ENCODE measurements at places on chromosomes 4 and X. TPM values are rescaled to one million over a fixed set of nuclear protein-coding genes. Genes with fewer than 3 reads are reported as not detected.
A peak's percentile ranks its signal among the peaks of the same experiment; 100 is the strongest.

Gene SCML2
- total RNA-seq: 1.7 TPM

Gene NSUN7
- 7.1 TPM for total RNA-seq

DNA sequence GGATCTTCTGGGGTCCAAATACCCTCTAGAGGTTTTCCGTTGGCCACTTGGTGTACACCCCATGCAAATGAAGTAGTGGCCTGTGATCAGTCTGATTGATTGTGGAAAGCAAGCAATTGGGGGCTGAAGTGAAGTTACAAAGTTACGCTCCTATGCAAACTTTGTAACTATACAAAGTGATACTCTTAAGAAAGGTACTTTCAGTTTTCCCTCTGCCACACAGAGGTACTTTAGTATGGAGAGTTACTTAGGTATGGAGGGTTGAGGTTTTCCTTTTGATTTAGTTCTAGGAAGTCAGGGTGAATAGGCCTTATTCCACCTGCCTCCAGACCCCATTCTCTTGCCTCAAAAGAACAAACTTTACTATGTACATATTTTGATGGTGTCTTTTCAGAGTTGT is 28.7 kb downstream of the STAG2 start:
- H3K4me1 ChIP-seq: peaks cover 28% of the 10 kb centered on the region
- no peak for DNase-seq
- H3K27ac ChIP-seq: no peak overlapping the region

- no peak overlapping the region for H3K4me3 ChIP-seq
- H3K27me3 ChIP-seq: no peaks in the 10 kb centered on the region
- no peaks in the 10 kb centered on the region for H3K36me3 ChIP-seq
- DNase-seq: no peak
- no peak overlapping the region for H3K27ac ChIP-seq
Observed at GRCh38 chrX:69627744-69628143, 11.8 kb downstream of the EDA start.

GRCh38 chrX:11264925-11265324 is 28.3 kb upstream of the AMELX start:
- no peak overlapping the region for H3K27ac ChIP-seq
- no peaks in the 10 kb centered on the region for H3K36me3 ChIP-seq
- DNase-seq: no peak
- H3K4me1 ChIP-seq: peaks cover 12% of the 10 kb centered on the region
- H3K27me3 ChIP-seq: no peaks in the 10 kb centered on the region

Gene MAD2L1
- total RNA-seq: 2.1 TPM

- no peaks in the 10 kb centered on the region for H3K27me3 ChIP-seq
- H3K36me3 ChIP-seq: no peaks in the 10 kb centered on the region
- H3K27ac ChIP-seq: no peak overlapping the region
- DNase-seq: no peak
Observed at GRCh38 chr4:53185869-53186585, 179.8 kb downstream of the SCFD2 start.

GRCh38 chr4:101103381-101104142 is 243.8 kb downstream of the PPP3CA start:
- H3K4me1 ChIP-seq: peaks cover 28% of the 10 kb centered on the region
- no peak overlapping the region for H3K27ac ChIP-seq
- H3K27me3 ChIP-seq: no peaks in the 10 kb centered on the region
- DNase-seq: no peak
- H3K36me3 ChIP-seq: no peaks in the 10 kb centered on the region

GRCh38 chrX:2446815-2447214 is 54.0 kb downstream of the DHRSX start:
- H3K4me3 ChIP-seq: no peak overlapping the region
- peaks cover 17% of the 10 kb centered on the region for H3K4me1 ChIP-seq
- H3K27me3 ChIP-seq: no peaks in the 10 kb centered on the region
- H3K27ac ChIP-seq: no peak overlapping the region
- DNase-seq: no peak
- H3K36me3 ChIP-seq: no peaks in the 10 kb centered on the region

DNA sequence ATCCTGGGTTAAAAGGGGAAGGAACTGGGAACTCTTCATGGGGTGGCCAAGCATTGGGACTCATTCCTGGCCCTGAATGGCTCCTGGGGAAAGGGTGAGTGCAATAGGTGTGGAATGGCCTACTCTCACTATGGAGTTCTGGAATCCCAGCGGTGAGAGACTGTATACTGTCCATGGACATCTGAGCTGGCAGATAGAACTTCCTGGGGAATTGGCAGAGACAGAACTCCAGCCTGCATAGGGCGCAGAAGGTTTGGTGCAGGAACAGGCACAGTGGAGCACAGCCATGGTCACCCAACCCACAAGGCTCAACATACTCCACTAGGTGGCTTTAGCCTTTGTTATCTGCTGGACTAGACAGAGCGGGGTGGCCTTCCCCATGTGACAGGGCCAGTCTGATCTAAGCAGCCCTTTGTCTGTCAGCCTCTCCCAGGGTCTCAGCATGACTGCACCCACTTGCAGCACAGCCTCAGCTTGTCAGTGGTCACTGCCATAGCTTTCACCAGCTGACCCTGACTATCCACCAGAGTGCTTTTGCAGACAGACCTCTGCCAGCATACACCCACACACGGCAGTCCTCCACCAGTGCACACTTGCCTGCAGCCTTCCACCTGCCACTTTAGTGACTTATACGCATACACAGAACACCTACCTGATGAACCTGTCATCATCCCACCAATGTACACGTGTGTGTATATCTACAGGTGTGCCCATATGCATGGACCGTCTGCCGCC is 48.4 kb downstream of the TECRL start:
- no peak overlapping the region for H3K27ac ChIP-seq
- H3K4me1 ChIP-seq: no peaks in the 10 kb centered on the region
- no peak overlapping the region for H3K4me3 ChIP-seq
- no peaks in the 10 kb centered on the region for H3K27me3 ChIP-seq
- DNase-seq: no peak

Gene ITIH6
- total RNA-seq: under 0.01 TPM

Gene GABRG1
- not detected for total RNA-seq

Gene SPINK2
- total RNA-seq: not detected

DNA sequence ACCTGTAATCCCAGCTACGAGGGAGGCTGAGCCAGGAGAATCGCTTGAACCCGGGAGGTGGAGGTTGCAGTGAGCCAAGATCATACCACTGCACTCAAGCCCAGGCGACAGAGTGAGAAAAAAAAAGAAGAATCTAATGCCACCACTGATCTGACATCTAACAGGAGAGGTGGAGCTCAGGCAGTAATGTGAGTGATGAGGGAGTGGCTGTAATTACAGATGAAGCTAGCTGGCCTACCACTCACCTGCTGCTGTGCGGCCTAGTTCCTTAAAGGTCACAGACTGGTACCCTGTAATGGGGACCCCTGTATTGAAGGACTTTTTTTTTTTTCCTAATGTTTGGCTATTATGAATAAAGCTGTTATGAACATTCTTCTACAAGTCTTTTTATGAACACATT is 25.3 kb upstream of the GABRE start:
- H3K4me3 ChIP-seq: no peak overlapping the region
- no peak for DNase-seq
- H3K4me1 ChIP-seq: no peaks in the 10 kb centered on the region
- no peak overlapping the region for H3K27ac ChIP-seq
- no peaks in the 10 kb centered on the region for H3K27me3 ChIP-seq
- no peaks in the 10 kb centered on the region for H3K36me3 ChIP-seq

Gene TCEAL1
- 192 TPM for total RNA-seq

DNA sequence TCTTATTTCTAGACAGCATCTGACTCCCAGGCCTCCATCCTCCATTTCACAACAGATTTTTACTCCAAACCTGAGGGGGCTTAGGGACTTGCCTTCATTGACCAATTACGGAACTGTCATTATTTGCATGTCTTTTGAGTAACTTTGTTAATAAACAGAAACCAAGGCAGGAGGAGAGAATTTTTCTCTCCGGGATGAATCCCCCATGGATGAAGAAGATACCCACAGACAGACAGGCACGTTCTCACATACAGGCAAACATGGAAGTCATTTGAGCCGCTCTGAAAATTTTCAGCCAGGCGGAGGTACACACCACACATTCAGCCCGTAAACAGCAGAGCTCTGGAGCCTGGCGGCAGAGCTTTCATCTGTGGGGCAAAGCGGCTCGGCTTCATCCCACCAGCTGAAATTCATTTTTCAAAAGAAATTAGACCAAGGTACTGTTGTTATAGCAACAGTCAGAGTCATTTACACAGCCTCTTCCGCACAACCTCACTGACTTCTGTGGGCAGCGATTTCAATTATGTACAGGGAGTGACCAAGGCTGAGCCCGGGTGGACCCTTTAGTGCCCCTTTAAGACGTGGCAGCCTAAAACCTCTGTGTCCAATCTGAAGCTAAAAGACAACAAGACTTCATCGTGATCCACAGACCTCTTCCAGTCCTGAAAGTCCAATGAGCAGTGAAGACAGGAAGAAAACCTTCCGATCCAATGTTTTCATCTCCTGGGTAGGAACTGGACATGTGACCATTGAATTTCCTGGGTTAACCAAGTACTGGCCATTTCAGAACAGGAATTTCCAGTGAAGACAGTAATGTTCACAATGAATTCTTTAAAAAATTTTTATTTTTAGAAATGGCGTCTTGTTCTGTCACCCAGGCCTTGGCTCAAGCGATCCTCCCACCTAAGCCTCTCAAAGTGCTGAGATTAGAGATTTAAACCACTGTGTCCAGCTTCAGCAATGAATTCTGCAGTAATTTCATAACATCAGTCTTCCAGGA is 237.0 kb downstream of the MGST2 start:
- H3K27ac ChIP-seq: peak overlapping the region; percentile 10
- no peaks in the 10 kb centered on the region for H3K36me3 ChIP-seq
- no peaks in the 10 kb centered on the region for H3K27me3 ChIP-seq
- H3K4me3 ChIP-seq: peak overlapping the region; percentile 39
- DNase-seq: no peak
- peaks cover 32% of the 10 kb centered on the region for H3K4me1 ChIP-seq

DNA sequence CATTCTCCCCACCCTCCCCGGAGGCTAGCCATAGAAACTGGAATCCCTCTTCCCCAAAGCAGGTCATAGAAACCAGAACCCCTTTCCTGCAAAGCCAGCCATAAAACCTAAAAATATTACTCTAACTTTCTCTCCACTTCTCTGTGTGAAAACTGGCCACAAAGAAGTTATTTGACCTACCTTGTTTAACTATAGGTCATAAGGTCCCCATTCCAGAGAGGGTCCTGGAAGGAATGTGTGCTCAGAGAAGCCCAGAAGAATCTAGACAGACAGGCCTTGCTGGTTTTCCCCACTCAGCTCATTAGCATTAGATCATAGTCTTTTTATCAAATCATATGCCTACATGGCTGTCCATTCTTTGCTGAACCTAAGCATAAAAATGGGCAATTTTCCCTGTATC is 52.8 kb upstream of the TEX13A start:
- DNase-seq: no peak
- no peaks in the 10 kb centered on the region for H3K27me3 ChIP-seq
- no peak overlapping the region for H3K27ac ChIP-seq
- no peak overlapping the region for H3K4me3 ChIP-seq
- H3K36me3 ChIP-seq: no peaks in the 10 kb centered on the region
- H3K4me1 ChIP-seq: no peaks in the 10 kb centered on the region

- no peaks in the 10 kb centered on the region for H3K27me3 ChIP-seq
- no peak overlapping the region for H3K4me3 ChIP-seq
- no peak overlapping the region for H3K27ac ChIP-seq
- DNase-seq: no peak
Observed at GRCh38 chr4:139508581-139509237, 47.3 kb downstream of the SETD7 start.

DNA sequence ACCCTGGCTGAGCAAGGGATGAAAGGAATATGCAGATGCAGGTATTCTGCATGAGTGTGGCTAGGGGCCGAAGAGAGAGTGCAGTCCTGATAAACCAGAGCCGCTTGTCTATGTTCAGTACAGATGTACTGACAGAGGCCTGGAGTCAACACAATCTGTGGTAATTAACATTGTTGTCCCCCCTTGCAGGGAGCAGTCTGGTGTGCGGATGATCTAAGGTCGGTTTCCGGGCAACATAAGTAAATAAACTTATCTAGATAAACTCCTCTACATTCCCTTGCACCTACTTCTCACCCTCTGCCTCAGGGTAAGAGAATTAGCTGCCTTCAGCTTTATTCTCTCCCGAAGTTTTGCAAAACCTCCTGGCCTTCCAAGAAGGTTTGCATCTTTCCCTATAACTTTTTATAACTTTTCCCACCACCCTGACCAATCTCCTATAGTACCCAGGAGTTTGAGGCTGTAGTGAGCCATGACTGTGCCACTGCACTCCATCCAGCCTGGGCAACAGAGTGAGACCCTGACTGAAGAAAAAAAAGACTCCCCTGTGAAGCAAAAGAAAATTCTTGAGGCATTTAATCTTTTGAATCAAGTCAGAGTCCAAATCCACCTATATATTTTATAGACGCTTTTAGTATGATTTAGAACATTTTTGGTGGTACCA is 26.6 kb downstream of the SNX25 start:
- H3K27me3 ChIP-seq: no peaks in the 10 kb centered on the region
- no peak overlapping the region for H3K27ac ChIP-seq
- H3K36me3 ChIP-seq: no peaks in the 10 kb centered on the region
- no peak for DNase-seq

DNA sequence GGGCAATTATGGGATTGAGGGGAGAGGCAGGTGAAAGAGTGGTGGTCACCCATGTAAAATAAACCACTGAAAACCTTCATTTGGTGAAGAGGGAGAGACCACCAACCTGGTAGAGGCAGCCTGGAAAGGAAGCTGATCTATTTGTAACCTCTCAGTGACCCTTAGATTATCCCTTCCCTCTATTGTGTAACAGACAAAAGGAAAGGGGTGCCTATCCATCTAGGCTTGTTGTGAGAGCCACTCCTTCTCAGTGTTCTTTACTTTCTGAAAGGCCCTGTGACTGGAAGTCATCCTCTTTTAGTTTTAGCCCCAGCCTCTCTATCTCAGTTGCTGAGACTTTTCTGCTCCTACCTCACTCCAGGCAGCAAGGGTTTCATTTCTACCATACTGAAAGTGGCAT is 142.4 kb downstream of the TMEM164 start:
- no peak for DNase-seq
- no peaks in the 10 kb centered on the region for H3K36me3 ChIP-seq
- peaks cover 7% of the 10 kb centered on the region for H3K4me1 ChIP-seq
- no peak overlapping the region for H3K27ac ChIP-seq
- no peak overlapping the region for H3K4me3 ChIP-seq

DNA sequence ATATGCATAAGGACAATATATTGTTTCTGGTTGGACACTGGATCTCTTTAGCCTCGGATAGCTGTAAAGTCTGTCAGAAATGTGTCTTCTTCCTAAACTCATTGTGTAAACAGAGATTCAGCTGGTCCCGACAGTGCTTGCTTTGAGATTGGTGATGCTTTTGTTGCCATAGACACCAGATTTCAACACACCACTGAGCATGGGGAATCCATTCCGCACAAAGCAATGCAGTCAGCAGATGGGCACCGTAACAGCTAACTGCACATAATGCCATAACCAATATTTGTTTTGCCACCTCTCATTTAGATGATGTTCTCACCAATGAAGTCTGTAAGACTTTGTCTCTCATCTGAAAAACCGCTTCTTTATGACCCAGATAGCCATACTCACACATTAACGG is 33.3 kb upstream of the FAM47C start:
- no peaks in the 10 kb centered on the region for H3K27me3 ChIP-seq
- no peak for DNase-seq
- H3K4me1 ChIP-seq: no peaks in the 10 kb centered on the region
- no peak overlapping the region for H3K4me3 ChIP-seq

Gene ZNF732
- total RNA-seq: not detected

GRCh38 chr4:98565681-98566301 is 92.6 kb downstream of the TSPAN5 start:
- peaks cover 28% of the 10 kb centered on the region for H3K4me1 ChIP-seq
- H3K27ac ChIP-seq: peak overlapping the region; percentile 50
- no peak overlapping the region for H3K4me3 ChIP-seq
- no peaks in the 10 kb centered on the region for H3K36me3 ChIP-seq
- H3K27me3 ChIP-seq: no peaks in the 10 kb centered on the region

Gene FAM149A
- 32.0 TPM for total RNA-seq

Measured in esophagus muscularis mucosa (tissue), 4 donors.